ENCODE measurements at places on chromosomes 7 and 10. TPM values are rescaled to one million over a fixed set of nuclear protein-coding genes. Genes with fewer than 3 reads are reported as not detected.

- no peak for DNase-seq
These were observed 54.3 kb downstream of the ASB13 start for GRCh38 chr10:5611899-5612680.

DNA sequence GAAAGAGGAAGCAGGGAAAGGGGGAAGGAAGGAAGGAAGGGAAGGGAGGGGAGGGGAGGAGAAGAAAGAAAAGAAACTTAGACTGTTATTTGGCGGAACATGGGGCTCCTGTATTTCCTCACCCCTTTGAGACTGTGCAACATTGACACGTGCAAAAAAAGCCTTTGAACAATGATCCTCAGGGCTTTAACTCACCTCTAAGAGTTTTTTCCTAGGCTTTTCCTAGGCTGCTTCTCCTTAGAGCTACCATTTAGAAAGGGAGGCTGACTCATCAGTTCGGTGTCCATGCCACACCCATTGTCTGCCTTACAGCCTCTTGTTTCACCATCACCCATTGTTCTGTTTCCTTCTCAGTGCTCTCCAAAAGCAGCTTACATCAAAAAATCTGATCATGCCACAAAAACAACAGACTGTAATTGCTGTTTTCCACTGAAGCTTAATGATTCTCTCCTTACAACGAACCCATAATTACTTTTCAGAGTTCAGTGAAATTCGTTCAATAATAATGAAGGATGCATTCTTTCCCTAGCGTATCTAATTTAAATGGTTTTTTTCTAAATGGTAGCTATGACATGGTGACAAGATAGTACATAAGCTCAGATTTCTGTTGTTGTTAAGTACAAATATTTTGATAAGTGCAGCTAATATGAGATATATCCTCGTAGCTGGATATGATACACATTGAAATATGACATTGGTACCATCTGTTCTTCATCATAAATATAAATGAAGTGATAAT is 90.8 kb downstream of the PRLHR start:
- DNase-seq: no peak

GRCh38 chr10:77944519-77944918 is 18.0 kb upstream of the DLG5 start:
- no peak for DNase-seq

DNA sequence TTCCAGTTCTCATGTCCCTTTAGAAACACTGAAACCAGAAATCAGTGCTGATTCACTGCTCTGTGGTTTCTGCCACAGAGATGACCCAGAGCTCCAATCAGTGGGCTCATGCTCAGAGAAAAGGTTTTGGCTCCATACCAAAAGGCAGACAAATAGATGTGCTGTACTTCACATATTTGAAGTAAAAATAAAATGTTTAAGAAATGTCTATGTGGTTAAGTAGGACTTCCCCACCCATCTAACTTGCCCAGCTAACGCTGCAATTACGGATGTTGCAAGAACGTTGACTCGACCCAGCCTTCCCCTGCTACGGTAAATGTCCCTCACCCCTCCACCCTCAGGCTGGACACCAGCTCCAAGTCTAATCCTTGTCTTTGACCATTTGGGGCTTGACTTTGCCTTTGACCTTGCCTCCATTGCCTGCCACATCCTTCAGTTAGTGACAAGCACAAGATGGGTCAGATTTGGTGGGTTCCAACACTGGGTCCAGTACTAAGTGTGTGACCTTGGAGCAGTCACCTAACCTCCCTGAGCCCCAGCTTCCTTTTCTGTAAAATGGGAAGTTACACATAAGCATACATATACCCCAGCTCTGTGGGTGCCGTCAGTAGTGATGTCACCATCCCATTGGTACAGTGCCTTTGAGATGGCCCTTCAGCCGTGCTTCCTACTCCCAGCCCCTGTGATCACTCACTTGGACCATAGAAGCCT is 95.8 kb downstream of the CHST15 start:
- no peak for DNase-seq

DNA sequence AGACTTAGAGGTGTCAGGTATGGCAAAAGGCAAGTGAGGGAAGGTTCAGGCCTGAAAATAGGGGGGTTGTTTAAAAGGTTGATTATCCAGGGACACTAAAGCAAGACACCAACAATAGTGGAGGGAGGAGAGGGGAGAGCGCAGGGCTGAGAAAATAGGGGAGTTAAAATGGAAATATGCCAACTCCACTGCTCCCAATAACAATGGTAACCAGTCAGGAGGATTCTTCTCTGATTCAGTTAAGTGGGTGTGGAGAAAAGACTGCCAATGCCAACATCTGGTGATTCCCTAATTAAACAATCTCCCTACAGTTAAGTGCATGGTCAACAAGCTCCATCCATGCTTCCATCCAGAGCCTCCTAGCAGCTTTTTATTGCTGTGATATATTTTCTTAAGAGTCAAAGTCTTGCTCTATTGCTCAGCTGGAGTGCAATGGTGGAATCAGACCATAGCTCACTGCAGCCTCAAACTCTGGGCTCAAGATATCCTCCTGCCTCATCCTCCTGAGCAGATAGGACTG is 183.3 kb downstream of the JAZF1 start:
- no peak for DNase-seq

DNA sequence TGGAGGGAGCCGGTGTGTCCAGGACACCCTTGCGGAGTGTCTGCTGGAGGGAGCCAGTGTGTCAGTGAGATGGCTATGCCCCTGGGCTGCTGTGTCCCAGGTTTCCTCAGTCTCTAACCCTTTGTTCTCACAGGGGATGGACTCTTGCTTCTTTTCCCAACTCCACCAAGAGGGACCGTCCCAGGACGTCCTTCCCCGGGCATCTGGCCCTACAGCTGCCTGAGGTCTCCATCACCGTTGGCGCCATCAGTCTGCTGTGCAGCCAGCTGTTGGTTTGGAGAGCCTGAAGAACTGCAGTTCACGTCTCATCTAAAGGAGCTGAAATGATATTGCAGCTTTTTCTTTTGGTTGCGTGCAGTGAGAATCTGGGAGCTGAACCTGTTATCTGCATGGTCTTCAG is 136.2 kb downstream of the VIPR2 start:
- no peak for DNase-seq

DNA sequence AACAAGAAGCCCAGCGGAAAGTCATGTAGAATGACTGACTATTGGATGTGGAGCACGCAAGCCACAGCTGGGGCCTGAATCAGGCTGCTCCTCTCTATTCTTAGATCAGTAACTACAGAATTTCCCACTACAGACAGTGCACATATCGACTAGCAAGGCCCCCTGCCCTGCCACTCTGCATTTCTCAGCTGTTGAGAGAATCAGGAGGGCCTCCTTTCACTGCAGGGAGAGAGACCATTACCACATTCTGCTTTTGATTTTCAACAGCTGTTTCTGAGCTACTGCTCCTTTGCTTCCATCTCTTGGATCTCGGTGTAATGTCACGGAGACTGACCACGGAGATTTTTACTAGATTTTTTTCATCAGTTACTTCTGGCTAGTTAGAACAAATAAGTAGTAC is 73.8 kb downstream of the PON1 start:
- DNase-seq: no peak

GRCh38 chr7:38368191-38368605 is 94.8 kb upstream of the TARP start:
- DNase-seq: no peak

GRCh38 chr10:34730726-34731125 is 84.4 kb downstream of the PARD3 start:
- DNase-seq: no peak

The HOXA6 gene
- 8.7 TPM for polyA plus RNA-seq

The ANKRD22 gene
- polyA plus RNA-seq: 0.11 TPM

The GAD2 gene
- 0.15 TPM for polyA plus RNA-seq

The KCND2 gene
- 1.2 TPM for polyA plus RNA-seq

The IDI2 gene
- polyA plus RNA-seq: 0.14 TPM

The CYP2W1 gene
- 0.59 TPM for polyA plus RNA-seq

The GIMAP1 gene
- 2.4 TPM for polyA plus RNA-seq

All from forelimb muscle (tissue), 1 donor.